ENCODE measurements at places on chromosomes 1 and 21.

GRCh38 chr1:26302733-26303405, 3.6 kb downstream of the UBXN11 start:
- no peak for DNase-seq

GRCh38 chr1:6941786-6942185, 156.5 kb downstream of the CAMTA1 start:
- no peak for DNase-seq

- DNase-seq = no peak
Observed at GRCh38 chr1:247172996-247173395, 1.2 kb upstream of the ZNF124 start.

GRCh38 chr1:12124693-12125421, 41.9 kb upstream of the TNFRSF1B start:
- peak; percentile 55 for DNase-seq

GRCh38 chr1:76068953-76069561, 5.5 kb upstream of the ST6GALNAC3 start:
- DNase-seq = no peak

GRCh38 chr1:174920093-174920492, 79.7 kb upstream of the CACYBP start:
- DNase-seq = no peak

DNA sequence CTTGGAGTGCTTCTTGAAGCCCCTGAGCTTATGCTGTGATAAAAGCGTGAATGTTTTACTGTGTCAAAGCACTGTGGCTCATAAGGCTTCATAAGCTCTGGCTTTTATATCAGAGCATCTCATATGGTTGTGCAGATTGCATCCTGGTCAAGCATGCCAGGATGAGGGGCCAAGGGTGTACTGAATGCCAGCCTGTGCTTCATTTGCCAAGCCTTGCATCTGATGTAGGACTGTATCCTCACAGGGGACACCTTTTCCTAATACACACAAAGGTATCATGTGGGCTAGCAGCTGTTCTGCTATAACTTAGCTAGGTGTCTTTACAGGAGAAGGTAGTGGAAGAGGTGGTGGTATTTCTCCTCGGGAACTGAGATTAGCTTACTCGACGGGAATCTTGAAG, 134.7 kb downstream of the ST6GALNAC3 start:
- no peak for DNase-seq

GRCh38 chr1:86507935-86508582, 38.8 kb upstream of the CLCA4 start:
- DNase-seq = peak; percentile 34

- DNase-seq = no peak
Observed at GRCh38 chr1:160411271-160412027, 11.1 kb downstream of the VANGL2 start.

All from erythroblast (primary cell).